ENCODE measurements at places on chromosomes 1 and 21.
A peak's percentile ranks its signal among the peaks of the same experiment; 100 is the strongest.

- no peak for DNase-seq
Observed at GRCh38 chr1:26012864-26013263, 8.7 kb upstream of the EXTL1 start.

DNA sequence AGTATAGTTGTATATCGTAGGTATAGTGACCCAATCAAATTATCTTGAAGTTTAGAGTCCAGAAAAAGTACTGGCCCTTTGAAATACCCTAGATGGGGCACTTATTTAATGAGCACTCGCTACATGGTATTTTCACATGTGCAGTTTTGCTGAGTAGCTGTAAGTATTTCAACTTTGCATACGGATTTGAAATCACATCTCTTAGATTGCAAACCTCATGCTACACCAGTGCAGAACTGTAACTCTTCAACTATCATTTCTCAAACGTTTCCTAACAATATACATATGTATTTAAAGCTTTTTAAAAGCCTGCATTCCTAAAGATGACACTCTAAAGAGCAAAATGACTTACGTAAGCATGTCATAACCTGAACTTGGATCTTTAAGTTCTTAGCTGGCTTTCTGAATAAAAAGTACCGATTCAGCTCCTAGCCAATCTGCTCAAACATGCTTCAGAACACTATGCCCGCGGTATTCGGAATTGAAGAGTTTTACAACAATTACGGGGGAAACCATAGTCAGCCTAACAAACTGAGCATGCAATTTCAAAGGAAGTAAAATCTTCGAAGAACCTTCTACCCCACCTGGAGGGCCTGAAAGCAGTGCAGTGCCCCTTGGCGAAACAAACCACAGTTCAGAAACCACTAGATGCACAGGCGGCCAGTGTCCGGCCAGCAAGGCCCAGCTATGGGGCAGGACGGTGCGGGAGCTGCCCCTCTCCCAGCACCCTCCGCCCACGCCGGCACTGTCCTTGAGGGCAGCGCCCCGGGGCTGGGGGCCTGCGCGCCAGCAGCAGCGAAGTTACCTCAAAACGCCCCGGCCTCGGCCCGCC, 863 bp downstream of the FH start:
- no peak for DNase-seq

GRCh38 chr1:20172033-20172590, 13.8 kb upstream of the UBXN10 start:
- no peak for DNase-seq

GRCh38 chr1:200380589-200381021, 29.2 kb downstream of the ZNF281 start:
- DNase-seq, result no peak

GRCh38 chr1:23343221-23344110, 618 bp downstream of the HNRNPR start:
- DNase-seq, result peak; percentile 35

GRCh38 chr1:172466795-172467407, 23.0 kb upstream of the PIGC start:
- DNase-seq, result no peak

GRCh38 chr1:209483691-209484090, 99.8 kb upstream of the CAMK1G start:
- DNase-seq, result no peak

- DNase-seq, result peak; percentile 31
Observed at GRCh38 chr1:185170291-185170848, 13.4 kb downstream of the SWT1 start.

DNA sequence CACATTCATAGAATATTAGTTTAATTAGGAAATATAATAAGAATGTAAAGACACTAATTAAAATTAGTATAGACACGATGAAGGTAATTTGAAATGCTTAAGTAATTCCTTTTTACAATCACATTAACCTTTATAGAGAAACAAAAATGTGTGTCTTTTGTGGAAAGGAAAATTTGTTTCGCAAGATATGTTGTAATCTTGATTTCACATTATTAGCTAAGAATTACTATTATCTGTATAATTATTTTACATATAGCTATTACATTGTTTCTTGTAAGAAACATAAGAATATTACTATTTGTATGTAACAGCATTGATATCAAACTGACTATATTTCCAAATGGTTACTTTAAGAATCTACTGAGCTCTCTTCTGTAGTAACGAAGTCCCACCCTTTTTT, 111.2 kb downstream of the PTPRC start:
- no peak for DNase-seq

- no peak for DNase-seq
Observed at GRCh38 chr1:2563205-2563604, 7.0 kb downstream of the TNFRSF14 start.

DNA sequence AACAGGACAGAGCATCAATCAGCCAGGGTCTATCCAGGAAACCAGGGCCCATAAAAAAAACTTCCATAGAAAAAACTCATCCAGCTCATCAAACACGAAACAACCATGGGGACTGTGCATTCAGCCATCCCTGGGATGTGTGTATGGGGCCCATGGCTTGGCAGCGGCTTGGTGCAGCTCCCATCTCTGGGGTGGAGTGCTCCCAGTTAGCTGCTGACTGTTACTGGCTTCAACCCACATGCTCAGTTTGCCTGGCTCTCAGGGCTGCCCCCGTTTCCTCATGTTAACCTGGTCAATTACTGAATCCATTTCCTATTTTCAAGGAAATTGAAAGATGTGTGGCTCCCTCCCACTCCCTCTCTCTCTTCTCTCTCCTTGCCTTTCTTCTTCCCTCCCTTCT, 37.3 kb upstream of the STUM start:
- DNase-seq, result no peak

- DNase-seq, result no peak
Observed at GRCh38 chr1:230578616-230579015, 63.7 kb upstream of the COG2 start.

DNA sequence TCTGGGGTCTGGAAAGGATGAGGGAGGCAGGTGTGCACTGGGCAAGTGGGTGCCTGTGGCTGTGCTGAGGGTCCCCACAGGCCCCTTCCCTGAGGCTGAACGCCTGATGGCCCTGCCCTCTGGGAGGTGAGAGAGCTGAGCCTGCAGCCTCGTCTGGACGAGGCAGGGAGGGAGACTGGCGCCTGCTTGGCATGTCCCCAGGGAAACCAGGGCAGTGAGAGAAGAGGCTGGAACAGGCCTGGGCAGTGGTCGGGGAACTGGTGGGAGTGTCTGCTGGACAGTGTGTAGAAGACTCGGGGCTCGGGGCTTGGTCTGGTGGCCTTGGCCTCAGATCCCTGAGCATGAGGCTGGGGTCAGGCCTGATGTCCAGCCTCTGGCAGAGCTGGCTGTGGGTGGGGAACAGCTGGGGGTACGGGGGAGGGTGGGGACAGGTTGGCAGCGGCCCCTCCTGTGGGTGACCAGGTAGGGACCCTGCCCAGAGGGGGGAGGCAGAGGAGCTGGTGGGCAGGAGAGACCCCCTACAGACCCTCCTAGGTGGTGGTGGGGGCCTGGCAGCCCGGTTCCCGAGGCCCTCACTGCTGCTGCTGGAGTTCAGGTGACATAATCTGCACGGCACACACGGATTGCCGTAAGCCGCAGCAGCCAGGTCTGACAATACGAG, 30.8 kb upstream of the PLCH2 start:
- DNase-seq, result no peak

DNA sequence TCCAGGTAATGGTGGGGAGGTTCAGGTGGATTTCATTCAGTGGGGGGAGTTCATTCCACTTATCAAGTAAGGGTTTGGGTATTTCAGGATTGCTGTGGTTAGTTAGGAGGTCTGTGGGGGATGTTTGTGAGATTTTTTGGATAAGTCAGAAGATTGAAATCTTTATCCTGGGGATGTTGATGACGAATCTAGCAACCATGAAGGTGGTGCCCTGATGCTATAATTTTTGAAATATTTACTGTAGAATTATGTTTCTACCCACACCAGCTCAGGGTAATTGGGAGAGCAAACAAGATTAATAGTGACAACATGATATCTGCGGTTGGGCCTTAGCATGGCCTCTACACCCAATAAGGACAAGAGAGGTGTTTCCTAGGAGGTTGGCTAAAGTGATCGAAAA, 28.3 kb downstream of the SUCO start:
- DNase-seq, result no peak

GRCh38 chr21:46054451-46054881, 43.4 kb upstream of the COL6A2 start:
- no peak for DNase-seq

GRCh38 chr1:16433030-16433429, 4.2 kb downstream of the SPATA21 start:
- DNase-seq, result no peak

DNA sequence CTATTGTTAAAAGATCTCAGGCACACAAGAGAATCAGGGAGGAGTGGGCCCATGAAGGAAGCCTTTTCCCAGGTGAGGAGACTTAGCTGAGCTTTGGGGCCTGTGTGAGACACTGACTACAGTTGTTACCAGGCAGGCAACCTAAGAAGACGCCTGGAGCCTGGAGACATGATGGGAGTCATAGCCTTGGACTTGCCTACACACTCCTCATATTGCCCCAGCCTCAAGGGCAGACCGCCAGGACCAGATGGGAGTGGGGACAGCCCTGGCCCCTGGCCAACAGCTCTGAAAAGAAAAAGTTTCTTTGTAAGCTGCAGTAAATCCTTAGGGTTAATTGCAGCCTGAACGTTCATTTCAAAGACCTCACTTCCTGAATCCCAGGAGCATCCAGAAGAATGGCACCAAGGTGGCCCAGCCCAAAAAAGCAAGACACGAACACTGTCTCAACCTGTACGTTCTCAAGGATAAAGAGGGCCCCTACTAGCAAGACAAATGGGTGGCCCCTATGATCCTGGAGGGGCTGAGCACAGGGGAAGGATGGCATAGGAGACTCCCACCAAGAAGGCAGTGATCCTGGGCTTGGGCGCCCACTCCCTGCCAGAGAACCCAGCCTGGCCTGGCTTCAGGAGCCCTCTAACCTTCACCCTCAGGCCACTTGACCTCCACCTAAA, 33.2 kb upstream of the BTG2 start:
- DNase-seq, result no peak

GRCh38 chr1:114458237-114458777, 52.7 kb downstream of the TRIM33 start:
- DNase-seq, result no peak

DNA sequence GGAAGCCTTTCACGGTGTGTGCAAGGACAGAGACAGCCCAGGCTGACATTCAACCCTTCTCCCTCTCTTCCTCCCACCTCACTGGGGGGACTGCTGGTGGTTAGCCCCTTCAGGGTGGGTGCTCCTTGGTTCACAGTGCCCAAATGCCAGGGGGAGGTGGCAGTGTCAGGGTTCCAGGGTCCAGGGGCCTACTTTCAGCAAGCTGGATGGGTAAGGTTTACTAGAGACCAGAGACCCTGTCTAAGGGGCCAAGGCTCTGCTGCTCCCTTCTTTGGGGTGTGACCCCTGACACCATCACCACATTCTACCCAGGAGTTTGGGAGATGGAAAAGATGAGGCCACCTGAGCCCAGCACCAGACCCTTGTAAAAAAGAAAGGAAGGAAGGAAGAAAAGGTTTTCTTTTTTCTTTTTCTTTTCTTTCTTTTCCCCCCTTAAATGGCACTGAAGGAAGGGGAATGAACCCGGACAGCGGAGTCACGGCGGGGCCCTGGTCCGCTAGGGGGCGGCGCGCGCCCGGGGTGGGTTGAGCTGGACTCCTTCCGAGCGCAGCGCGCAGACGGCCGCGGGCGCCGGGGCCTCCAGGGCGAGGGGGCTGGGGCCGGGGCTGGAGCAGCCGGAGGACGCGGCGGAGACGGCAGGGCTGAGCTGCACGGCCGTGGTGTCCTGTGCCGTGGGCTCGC, 18.8 kb downstream of the KNCN start:
- DNase-seq, result peak; percentile 63
